ENCODE measurements at places on chromosomes 6 and 20. TPM values are rescaled to one million over a fixed set of nuclear protein-coding genes. Genes with fewer than 3 reads are reported as not detected.

The PRRT1 gene
- total RNA-seq = 0.41 TPM

The VARS2 gene
- 13.3 TPM for total RNA-seq

The C2 gene
- total RNA-seq = 0.23 TPM

The MYMX gene
- total RNA-seq = not detected

The TTLL9 gene
- 0.15 TPM for total RNA-seq

The SLC35D3 gene
- total RNA-seq = not detected

The OR2H1 gene
- not detected for total RNA-seq

The PNLDC1 gene
- total RNA-seq = not detected

The IMPG1 gene
- total RNA-seq = not detected

The NNAT gene
- not detected for total RNA-seq

The ZNF165 gene
- 0.90 TPM for total RNA-seq

The GLP1R gene
- total RNA-seq = not detected

The NRSN2 gene
- 48.1 TPM for total RNA-seq

The CFAP206 gene
- 0.73 TPM for total RNA-seq

The TMX4 gene
- total RNA-seq = 14.2 TPM

The HLA-DRB5 gene
- total RNA-seq = not detected

The VGLL2 gene
- total RNA-seq = not detected

The B3GAT2 gene
- not detected for total RNA-seq

The SIRPA gene
- total RNA-seq = 27.6 TPM

The WASF1 gene
- 10.8 TPM for total RNA-seq

The TFAP2A gene
- total RNA-seq = 11.9 TPM

The SEL1L2 gene
- not detected for total RNA-seq

The SLC18B1 gene
- total RNA-seq = 5.9 TPM

The SNHG17 gene
- 202 TPM for total RNA-seq
